ENCODE measurements at places on chromosomes 2 and 18.

DNA sequence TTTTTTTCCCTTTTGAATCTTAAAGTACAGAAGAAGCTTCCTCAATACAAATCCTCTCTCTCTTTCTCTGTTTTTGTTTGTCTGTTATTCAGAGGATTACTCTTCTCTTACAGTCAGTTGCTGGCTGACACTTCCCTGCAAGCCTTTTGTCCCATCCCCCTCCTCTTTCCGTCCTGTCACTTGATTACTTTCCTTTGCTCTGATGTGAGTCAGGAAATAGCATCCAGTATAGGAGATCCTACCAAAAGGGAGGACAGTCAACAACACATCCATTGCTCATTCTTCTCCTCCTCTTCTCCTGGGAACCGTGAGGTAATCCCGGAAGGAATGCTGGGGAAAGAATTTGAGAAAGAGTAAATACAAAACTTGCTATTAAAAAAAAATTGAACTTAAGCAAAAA lies 79.3 kb upstream of the SCN7A start:
- no peak for DNase-seq

- no peak for DNase-seq
These were observed 122.3 kb downstream of the HAUS1 start for GRCh38 chr18:46226461-46226860.

- no peak for DNase-seq
These were observed 165.2 kb upstream of the MYO3B start for GRCh38 chr2:170012773-170013172.

DNA sequence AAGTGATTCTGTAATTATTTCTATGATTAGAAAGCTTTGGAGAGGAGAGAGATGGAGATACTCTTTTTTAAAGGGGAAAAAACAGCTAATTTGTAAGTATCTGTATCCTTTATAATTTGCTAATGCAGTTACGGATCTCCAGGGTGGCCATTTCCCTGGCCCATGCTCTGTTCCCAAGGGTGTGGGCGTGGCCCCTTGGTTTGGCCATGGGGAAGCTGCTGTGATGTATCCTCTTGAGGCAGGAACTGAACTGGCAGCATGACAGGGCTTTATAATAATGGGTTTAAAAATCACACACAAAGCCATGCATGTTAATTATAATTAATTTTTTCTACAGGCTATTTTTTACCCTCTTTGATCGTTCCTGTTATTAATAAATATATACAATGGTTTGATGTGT lies 27.0 kb downstream of the TRAPPC12 start:
- DNase-seq = no peak

DNA sequence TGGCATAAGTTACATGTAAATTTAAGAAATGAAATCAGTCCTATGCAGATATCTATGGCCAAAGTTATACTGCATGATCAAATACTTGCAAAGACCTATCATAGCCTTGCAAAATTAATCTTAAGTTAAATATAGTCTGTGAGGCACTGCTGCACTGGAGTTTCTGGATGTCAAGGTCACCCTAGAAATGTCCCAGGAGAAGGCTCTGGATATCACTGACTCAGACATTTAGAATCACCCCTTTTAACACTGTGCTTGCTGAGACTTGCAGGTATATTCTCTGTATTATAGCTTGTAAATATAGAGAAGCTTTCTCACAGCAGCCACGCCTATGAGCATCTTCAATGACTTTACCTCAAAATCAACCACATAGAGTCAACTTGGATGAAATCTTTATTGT lies 51.5 kb downstream of the ETAA1 start:
- DNase-seq = no peak

GRCh38 chr2:6982934-6983589 lies 65.8 kb downstream of the RNF144A start:
- DNase-seq = no peak

- no peak for DNase-seq
These were observed 410.6 kb upstream of the FIGN start for GRCh38 chr2:164146441-164146840.

- DNase-seq = no peak
These were observed 61.3 kb downstream of the TMEM247 start for GRCh38 chr2:46540496-46541331.

DNA sequence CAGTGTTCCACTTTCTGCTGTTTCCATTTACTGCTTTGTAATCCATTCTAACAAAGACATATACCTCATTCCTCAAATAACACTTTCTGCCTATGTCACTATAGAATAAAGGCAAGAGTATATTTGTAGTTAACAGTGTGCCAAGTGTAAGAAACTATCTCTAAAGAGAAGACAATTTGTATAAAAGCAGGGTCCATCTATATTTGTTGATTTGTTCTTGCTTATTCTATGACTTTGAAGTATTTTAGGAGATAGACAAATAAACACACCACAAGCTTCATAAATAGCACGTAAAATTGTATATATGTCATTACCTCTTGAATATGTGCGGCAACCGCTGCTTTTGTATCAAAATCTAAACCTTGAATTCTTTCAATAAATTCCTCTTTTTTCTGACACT lies 56.0 kb downstream of the CCDC88A start:
- no peak for DNase-seq

DNA sequence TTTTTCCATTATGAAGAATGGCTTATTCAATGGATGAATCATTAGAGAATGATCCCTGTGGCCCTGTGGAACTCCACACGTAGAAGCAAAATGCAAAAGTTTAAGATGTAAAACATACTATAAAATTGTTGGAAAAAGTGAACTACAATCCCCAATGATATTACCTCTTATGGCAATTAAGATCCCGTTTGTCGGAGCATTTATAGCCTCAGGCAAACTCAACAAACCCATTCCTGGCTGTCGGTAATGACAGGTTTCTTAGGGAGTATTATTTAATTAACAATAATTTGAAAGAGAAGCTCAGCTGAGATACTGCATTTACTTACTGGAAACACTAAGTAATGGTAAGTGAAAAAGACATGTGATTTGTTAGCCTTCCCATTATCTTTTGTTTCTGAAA lies 138.3 kb downstream of the CDH20 start:
- no peak for DNase-seq

DNA sequence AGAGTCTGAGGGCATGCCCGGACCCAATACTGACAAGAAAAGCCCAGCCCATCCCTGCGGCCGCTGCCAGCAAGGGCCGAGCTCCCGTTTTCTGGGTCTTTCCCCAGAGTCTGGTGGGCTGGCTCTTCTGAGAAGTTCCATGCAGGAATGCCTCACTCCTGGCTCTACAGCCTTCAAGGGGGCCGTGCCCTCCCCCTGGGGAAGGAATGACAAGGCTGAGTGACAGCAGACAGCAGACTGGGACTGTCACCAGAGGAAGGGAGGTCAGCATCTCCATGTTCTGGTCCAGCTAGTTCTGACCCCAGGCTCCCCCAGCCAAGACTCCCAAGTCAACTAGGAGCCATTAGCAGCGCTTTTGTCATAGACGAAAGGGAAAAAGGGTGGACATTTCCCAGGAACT lies 13.0 kb upstream of the SEMA4C start:
- no peak for DNase-seq

DNA sequence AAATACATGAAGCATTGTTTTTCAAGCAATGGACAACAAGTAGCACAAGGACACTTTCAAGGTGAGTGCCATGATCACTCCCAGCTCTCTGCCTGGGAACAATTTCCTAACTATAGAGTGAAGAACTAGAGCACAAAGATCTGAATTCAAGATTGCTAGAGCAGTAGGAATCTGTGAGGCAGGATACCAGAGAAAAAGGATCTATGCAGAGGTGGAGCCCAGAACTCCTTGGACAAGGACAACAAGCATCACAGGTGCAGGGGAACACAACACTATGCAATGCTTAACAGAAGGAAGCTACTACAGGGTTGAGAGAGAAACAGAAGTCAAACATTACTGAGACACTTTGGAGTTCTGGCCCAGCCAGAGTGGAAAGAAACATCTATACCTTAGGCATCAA lies 24.7 kb downstream of the ATL2 start:
- no peak for DNase-seq

DNA sequence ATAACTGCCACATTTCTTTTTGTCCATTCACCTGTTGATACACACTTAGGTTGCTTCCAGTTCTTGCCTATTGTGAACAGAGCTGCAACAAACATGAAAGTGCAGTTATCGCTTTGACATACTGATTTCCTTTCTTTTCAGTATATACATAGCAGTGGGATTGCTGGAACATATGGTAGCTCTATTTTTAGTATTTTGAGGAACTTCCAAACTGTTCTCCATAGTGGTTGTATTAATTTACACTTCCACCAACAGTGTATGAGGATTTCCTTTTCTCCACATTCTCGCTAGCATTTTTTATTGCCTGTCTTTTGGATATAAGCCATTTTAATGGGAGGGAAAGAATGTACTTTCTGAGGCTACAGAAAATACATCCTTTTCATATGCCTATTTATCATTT lies 167.4 kb downstream of the GULP1 start:
- DNase-seq = no peak

DNA sequence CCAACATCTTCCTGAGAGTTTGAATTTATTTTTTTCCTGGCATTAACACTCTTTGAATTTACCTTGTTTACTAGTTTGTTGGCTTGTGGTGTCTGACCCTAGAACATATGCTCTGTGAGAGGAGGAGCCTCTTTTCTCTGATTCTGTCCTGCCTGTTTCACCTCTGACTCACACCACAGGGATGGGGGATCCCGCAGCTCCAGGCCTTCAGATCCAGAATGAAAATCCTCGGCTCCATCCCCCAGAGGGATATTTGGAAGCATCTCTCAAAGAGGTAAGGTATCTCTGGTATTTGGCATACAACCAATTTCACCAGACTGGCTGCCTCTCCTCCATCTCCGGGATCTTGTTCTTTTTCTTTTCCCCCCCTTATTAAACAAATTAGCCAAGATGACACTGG lies 104.7 kb downstream of the GPR39 start:
- DNase-seq = no peak

DNA sequence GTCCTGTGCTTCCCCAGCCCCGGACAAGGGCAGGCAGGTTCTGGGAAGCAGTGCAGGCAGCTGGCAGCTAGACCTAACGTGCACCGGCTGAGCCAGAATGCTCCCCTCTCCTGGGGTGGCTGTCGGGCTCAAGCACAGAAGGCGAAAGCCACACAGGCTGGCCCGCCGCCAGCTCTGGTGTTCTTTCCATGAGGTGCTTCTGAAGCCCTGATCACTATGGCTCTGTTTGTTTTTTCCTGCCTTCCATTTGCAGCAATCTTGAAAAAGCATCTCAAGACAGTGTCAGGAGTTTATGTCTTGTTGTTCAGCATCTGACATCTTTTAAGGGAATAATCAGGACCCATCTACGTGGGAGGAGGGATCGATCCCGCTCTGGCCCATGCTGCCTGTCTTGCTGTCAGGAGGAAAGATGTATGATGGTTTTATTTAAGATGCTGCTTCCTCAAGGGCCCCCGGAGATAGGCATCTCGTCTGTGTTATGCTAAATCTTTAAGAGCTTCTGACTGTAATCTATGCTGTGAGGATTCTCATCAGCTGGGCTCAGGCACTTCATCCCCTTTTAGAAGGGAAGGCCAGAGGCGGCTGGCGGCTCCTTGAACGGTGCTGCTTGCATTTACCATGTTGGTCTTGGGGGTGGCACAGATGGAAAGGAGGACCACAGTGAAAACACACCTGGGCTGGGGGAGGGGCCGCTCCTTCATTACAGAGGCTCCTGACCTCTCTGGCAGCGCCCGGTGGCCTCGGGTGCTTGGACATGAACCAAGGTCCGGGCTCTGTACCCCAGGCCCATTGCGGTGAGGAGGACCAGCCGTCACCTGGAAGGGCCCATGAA lies 118.5 kb upstream of the HDAC4 start:
- DNase-seq = no peak

- peak; percentile 36 for DNase-seq
These were observed 2.0 kb upstream of the CHRND start for GRCh38 chr2:232523682-232524597.

DNA sequence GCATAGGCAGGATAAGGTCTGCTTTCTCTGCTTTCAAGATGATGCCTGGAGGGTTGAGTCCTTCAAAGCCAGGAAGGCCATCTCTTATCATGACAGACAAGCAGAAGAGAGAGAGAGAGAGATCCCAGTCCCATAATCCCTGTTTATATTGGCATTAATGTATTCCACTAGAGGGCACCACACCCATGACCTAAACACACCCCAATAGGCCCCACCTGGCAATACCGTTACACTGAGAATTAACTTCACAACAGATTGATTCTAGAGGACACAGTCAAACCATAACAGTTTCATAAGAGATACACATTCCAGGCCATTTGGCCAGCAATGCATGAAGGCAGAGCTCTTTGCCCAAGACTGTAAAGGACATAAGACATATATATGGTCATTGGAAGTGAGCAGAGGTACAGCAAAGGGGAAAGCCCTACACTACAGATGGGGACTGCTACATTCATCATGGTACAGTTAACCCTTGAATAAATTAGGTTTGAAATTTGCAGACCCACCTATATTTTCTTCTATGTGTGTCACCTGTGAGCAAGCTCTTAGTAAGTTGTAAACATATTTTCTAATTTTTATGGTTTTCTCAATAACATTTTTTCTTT lies 1516.1 kb downstream of the RPIA start:
- DNase-seq = no peak

DNA sequence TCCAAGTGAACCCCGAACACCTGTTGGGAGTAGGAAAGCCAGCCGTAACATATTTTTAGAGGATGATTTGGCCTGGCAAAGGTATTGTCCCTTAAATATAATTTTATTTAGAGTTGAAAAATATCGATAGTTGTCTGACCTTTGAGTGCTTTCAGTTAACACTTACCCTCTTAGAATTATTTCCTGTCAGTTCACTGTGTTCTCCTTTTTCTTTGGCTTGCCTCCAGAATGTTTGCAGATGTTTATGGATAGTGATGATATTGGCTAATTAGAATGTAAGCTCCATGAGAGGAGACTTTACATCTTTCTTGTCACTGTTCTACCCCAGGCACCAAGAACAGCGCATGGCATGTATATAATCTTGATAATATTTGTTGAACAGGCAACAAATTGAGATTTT lies 19.8 kb downstream of the PIKFYVE start:
- DNase-seq = no peak

GRCh38 chr2:236133410-236134012 lies 34.7 kb downstream of the GBX2 start:
- DNase-seq = no peak

- DNase-seq = no peak
These were observed 12.9 kb downstream of the FOSL2 start for GRCh38 chr2:28405537-28405936.

DNA sequence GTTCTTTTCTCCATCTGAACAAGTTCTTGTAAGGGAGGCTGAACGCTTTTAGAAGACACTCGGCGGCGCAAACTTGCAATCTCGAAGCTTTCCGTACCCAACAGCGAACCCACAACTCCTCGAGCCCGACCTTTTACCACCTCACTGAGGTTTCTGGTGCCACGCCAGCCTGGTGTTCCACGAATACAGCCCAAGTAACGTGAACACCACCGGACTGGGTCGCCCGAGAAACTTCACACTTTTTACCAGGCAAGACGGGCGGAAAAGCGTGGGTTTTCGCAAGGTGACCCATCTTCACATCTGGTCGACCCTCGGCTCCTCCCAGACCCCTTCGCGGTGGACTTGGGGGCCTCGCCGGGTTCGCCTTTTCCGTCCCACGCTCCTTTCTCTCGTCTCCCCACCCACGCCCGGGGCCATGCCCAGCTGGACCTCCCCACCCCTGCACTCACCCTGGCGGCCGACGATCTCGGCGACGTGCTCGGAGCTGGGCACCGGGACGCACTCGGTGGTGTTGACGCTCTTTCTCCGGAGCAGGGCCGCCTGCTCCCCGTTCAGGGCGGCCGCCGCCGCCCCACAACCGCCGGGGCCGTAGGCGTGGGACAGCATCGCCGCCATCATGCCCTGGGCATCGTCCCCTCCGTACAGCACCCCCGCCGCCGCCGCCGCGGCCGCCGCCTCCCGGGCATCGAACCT lies 1.2 kb downstream of the MEX3C start:
- peak; percentile 10 for DNase-seq

GRCh38 chr2:69988086-69988635 lies 26.7 kb upstream of the ASPRV1 start:
- DNase-seq = no peak

- no peak for DNase-seq
These were observed 66.5 kb upstream of the THUMPD2 start for GRCh38 chr2:39845460-39846146.

Data from NCI-H510A treated with DMSO at 0.1 percent for 48 hours (cell line).